ENCODE measurements at places on chromosomes 2 and 18.

DNA sequence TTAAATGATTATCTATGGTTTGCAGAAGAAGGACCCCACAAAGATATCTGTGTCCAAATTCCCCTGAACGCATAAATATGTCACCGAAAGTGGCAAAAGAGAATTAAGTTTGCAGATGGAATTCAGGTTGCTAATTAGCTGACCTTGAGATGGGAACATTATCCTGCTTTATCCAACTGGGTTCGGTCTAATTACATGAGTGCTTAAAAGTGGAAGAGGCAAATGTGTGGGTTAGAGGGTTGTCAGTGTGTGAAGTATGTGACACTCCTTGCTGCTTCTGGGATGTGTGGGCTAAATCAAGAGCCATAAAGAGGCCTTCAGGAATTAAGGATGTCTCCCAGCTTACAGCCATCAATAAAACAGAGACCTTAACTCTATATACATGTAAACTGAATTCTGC is 53.5 kb downstream of the CDH19 start:
- DNase-seq, result no peak

- no peak for DNase-seq
Observed at GRCh38 chr18:7657050-7657449, 89.9 kb downstream of the PTPRM start.

- no peak for DNase-seq
Observed at GRCh38 chr2:42851186-42851585, 58.8 kb upstream of the HAAO start.

DNA sequence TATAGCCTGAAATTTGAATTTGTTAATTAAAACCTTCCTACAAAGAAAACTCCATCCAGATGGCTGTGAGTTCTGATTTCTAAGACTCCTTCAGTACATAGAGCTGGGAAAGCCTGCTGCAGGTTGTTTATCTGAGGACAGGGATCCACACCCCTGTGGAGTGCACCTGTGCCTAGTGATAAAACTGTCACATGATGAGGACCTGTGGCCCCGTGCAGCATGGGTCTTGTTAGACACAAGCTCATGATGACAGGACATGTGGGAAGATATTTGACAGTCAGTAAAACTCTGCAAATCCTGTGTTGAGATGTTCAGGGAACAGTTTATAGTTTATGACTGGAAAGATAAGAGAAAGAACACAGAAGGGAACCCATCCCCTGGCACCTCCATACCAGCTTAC is 133.2 kb upstream of the TMEM18 start:
- DNase-seq, result no peak

DNA sequence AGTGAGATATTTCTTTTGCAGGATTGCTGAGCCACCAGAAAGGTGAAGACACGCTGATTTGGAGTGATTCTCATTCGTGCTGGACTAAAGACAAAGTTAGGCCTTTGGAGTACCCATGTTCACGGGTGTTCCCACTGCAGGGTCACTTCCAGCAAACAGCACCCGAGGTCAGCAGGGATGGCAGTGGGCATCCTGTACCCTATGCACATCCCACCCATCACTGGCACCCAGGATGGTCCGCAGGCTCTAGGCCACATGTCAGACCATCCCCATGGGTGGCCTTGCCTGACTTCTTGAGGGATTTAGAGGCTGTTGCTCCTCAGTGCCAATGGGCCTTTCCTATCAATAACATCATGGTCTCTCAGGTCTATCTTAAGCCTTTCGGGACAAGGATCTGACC is 39.3 kb upstream of the TMEM17 start:
- DNase-seq, result no peak

- DNase-seq, result no peak
Observed at GRCh38 chr2:208783184-208783583, 376.6 kb downstream of the PTH2R start.

DNA sequence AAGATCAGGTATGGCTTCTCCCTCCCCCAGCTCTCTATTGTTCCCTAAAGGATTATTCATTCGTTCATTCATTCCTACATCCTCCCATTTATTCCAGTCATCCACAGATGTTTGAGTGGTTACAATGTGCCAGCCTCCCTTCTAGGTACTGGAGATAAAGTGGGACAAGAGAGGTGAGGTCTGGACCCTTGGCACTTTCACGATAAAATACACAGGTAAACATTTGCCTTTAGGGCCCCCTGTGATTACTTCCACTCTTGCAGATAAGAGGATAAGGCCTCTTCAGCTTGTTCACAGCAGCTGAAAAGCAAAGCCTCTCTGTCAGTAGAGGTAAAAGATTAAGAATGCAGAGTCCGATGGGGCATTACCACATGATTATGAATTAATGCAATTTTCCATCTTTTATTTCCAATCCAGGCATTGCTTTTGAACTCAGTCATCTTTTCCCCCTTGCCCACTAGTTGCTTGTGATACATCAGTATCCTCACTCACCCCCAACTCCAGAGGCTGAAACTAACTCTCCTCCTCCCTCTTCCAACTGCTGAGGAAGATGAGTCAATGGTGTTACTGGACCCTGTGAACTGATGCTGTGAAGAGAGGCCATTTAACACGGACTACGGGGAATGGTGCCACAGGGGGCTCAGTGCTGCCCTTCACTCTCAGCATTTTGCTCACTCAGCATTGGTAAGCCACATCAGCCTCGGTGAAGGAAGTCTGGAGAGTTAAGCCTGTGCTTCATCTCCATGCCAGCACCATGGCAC is 1.1 kb upstream of the DPP4 start:
- DNase-seq, result no peak

DNA sequence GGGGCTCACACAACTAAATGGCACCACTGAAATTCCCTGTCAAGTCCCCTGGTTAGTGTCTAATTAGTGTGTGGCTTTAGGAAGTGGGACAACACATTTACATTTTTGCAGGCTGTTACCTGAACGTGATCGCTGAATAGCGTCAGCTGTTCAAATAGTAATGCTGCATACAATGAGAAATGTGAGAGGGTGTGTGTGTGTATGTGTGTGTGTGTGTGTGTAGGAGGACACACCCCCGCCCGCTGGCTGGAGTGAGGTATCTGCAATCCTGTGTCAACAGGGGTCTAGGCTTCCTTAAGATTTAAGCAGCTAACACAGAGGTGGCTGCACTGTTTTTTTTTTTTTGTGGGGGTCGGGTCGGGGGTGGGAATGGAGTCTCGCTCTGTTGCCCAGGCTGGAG is 4.8 kb upstream of the LYPD6B start:
- DNase-seq, result no peak

GRCh38 chr2:128686497-128686859 is 367.8 kb upstream of the HS6ST1 start:
- no peak for DNase-seq

GRCh38 chr2:120754067-120754960 is 18.6 kb downstream of the GLI2 start:
- no peak for DNase-seq

- DNase-seq, result no peak
Observed at GRCh38 chr18:13390711-13391110, 172.2 kb downstream of the LDLRAD4 start.

- DNase-seq, result no peak
Observed at GRCh38 chr2:236870370-236870769, 215.3 kb upstream of the COPS8 start.

DNA sequence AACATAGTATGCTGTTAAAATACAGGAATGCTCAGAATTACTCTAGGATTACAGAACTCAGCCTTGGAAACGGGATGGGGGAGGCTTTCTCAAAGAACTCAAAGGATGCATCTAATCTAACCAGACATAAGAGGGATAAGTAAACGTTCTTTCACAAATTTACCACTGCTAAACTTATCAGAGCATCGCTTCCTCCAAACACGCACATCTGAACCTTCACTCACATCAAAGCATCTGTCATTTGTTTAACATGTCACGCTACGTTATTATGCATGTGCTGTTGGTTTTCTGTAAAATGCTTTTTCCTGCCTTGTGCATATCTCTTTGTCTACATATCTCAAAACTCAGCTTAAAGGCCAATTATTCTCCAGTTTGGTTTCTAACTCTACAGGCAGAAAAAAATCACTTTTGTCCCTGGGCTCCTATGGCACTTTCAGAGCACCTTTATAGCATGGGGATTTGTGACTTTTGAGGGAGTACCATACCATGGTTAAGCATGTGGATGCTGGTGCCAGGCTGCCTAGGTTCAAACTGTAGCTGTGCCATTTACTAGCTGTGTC is 106.7 kb upstream of the FSHR start:
- no peak for DNase-seq

GRCh38 chr2:224984637-224985036 is 57.6 kb downstream of the DOCK10 start:
- no peak for DNase-seq

GRCh38 chr18:48813833-48814489 is 136.8 kb downstream of the SMAD7 start:
- no peak for DNase-seq

DNA sequence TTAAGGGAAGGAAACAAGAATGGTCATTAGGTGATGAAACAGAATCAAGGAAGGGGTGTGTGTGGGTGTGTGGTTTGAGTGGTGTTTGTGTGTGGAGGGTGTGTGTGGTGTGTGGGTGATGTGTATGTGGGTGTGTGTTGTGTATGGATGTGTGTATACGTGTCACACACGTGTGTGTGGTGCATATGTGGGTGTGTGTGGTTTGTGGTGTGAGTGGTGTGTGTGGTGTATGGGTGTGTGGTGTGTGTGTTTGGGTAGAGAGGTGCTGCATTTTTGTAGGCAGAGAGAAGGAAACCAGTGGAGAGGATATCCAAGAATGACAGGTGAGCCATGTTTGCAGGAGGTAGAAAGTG is 1.1 kb upstream of the CEP192 start:
- no peak for DNase-seq

- no peak for DNase-seq
Observed at GRCh38 chr2:186848873-186849578, at the start of gene ZSWIM2. ZSWIM2 (minus strand) TSS chr2:186849170; CDS start chr2:186849130, 40 bp downstream.

DNA sequence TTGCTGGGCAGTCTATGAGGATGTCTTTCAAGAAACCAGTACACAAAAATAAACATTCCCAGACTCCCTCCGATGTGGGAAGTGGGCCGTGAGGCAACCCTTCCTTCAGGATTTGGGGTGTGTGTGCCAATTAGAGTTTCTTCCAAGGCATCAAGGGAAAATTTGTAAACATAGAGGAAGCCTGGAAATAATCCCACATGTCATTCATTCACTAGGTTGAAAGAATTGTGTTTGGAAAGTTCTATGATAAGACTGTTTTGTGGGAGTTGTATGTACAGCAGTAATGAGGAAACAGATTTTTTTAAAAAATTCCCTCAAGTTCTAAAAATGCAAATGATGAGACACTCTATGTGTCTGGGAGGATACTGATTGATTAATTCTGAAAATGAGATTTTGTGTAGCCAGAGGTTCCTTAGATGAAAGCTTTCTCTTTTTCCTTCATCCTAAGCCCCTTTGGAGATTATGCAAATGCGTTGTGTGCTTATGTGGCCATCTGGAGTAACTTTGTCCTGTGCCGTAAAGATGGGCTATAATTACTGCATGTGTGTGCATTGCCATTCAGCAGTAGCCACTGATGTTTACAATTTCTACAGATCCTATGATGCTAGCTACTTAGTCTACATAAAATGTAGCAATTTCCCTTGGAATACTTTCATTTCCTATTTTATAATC is 107.8 kb upstream of the TPO start:
- no peak for DNase-seq

- no peak for DNase-seq
Observed at GRCh38 chr18:50142441-50143120, 52.4 kb downstream of the MYO5B start.

- no peak for DNase-seq
Observed at GRCh38 chr2:59250307-59250677, 1009.2 kb upstream of the FANCL start.

GRCh38 chr2:232698556-232699091 is 1.5 kb downstream of the GIGYF2 start:
- no peak for DNase-seq

DNA sequence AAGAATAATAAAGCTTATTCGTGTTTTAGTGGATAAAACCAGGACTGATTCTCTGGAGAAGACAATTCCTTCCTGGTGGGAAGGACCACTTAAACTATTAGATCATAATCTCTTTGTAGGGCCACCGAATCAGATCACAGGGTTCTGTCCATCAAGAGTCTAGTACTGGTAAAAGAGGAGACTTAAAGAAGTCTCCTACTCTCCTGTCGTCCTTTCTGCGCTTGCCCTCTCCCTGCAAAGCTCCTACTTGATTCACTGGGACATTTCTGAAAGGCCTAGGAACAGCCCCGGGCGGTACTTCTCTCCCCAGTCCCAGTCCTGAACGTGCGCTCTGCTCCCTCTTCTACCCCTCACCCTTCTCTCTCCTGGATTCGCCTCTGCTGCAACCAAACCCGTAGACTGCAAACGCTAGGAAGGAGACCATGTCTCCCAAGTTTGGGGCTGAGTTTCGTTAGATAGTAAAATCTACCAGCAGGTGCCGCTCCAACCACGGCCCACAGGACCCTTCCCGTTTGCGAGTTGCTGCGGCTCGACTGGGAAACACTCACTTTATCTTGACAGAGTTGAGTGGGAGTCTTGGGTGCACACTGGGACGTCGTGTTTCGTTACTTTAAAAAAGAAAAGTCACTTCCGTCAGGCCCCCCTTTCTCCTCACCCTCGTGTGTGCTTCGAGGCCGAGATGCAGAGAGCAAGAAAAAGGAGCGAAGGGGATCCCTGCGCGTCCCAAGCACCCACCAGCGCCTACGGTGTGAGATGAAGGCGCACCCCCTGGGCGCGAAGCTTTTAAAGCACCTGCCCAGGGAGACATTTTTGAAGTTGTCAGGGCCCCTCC is 923 bp downstream of the FIGLA start:
- no peak for DNase-seq

GRCh38 chr2:133842446-133842845 is 274.2 kb upstream of the NCKAP5 start:
- no peak for DNase-seq

DNA sequence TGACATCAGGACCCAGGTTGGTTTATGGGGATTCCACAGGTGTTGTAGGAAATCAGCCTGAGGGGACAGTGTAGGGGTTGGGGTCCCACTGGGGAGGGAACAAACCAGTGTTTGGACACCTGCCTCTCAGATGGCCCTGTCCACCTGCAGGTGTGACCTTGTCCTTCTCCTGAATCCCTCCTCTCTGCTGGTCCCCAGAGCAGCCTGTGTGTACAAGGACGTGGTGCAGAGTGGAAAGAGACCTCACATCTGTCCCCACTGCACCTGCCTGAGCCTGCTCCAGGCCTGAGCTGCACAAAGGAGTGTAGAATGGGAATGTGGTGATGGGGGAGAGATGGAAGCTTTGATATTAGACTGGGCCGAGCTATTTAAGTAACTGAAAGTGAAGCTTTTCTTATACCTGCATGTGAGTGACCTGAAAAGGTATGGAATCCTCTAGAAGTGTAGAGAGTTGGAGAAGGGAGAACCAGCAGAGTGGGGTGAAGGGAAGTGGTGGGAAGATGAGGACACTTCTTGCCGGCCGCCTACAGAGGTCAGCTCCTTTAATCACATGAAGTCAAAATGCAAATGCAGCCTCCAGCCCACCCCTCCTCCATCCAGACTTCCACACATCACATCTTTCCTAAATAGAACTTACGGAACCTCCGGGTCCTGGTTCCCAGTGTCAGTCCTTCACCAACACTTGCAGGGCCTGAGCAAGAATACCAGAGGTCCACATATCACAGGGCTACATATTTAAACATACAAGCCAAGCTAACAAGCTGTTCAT is 89.3 kb upstream of the SMAD2 start:
- DNase-seq, result no peak

GRCh38 chr2:73825408-73825807 is 3.4 kb upstream of the STAMBP start:
- no peak for DNase-seq
